ENCODE measurements at places on chromosomes 11 and 22.
A peak's percentile ranks its signal among the peaks of the same experiment; 100 is the strongest.

DNA sequence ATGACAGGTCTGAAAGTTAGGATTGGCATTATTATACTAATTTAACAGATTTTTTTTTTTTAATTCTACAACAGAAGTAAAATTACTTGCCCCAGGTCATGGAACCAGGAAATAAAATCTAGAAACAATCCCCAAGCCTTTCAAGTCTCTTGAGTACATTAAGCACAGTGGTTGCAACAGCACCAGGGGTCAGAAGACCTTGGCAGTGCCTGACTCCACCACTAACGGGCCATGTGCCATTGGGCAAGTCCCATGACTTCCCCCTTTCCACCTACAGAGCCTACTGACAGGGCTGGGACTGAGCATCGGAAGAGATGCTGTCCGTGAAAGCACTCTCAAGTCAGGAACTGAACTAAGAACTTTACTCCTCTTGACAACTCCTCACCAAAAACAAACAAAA, 98.6 kb upstream of the AKIP1 start:
- peak; percentile 37 for DNase-seq

- no peak for DNase-seq
Measured at GRCh38 chr22:49935561-49935960, 17.1 kb downstream of the CRELD2 start.

DNA sequence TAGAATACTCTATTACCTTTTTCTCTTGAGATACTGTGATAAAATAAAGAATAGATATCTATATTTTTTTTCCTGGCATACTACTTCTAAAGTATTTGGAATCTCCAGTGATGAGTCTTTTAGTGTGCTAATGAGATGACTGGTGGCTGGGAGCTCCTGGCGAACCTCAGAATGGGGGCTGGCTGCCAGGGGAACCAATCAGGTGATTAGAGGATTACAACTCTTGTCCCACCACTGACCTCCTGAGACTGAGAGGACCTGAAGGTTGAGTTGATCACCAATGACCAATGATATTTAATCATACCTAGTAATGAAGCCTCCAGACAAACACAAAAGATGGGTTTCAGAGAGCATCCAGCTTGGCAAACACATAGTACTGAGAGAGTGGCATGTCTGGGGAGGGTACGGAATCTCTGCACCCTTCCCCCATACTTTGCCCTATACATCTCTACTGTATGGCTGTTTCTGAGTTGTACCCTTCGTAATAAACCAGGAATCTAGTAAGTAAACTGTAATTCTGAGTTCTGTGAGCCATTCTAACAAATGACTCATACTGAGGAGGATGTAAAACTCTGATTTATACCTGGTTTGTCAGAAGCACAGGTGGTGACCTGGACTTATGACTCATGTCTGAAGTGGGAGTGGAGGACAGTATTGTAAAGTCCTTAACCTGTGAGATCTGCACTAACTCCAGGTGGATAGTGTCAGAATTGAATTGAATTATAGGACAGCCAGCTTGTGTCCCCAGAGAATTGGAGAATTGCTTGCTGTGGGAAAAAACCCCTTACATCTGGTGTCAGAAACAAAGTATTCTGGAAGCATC, 325.3 kb upstream of the LRRC4C start:
- no peak for DNase-seq

DNA sequence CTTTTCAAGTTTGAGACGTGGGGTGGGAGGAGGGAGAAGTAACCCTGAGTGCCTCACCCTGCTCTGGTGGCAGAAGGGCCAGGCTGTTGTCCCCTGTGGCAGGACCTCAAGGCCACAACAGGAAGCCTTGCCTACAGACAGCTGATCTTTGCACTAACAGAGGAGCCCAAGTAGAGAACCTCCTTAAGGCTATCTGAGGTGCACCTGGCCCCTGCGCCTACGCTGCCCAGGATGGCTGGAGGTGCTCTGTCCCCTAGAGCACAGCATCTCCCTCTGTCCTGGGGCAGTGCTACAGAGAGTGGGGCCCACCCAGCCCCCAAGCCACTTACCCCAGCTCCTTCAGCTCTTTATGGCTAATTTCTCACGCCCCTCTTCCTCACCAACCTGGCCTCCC, 27.0 kb downstream of the MYO7A start:
- DNase-seq: no peak

- DNase-seq: no peak
Measured at GRCh38 chr11:28114116-28114515, 5.9 kb downstream of the METTL15 start.

DNA sequence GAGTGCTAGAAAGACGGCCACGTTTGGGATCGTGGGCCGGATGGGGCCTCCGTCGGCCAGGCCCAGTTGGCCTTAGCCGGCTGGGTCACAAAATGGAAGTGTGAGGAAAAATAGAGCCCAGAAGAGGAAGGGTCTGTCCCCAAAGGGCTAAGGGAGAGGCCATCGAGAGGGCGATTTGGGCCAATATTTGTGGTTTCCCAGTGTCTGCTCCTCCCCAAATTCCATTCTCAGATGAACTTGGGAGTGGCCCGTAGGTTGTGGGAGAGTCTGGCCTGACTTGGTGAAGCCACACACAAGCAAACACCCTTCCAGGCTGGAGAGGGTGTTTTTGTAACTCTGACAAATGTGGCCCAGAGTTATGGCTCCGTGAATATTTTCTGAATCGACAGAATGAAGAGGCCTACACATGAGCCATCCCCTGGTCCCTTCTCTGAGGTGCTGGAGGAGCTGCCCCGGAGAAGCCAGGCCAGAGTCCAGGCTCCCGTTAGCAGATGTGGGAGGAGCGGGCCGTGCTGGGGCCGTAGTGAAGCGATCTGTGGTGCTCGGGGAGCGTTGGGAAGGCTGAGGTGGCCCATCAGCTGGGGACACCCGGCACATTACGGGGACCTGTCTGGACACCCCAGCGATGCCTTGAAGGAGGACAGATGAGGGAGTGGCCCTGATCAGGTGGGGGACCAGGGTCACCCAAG, 73.5 kb upstream of the PPARA start:
- DNase-seq: peak; percentile 85

DNA sequence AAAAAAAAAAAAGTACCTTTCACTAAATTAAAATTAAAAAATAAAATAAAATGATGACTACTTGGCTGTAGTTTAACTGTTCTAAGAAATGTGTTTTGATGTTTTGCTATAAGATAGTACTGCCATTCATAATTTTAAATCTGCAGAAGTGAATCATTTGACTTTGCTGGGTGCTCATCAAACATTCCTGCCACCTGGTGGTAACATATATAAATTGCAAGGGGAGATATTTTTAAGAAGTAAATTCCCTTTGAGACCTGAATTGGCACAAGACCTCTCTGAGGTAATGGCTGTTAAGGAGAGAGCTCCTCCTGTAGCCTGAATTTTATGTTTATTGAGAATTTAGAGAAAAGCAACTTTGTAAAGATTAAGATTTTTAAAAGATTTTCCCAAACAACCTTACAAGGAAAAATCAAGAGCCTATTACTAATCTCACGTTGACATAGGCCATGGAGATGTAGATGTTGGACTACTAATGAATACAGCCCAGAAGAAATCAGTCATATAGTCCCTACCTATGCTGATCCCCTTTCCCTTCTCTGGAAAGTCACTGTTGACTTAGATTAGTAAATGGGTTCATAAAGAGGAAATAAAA, 11.9 kb upstream of the NARS2 start:
- peak; percentile 30 for DNase-seq

DNA sequence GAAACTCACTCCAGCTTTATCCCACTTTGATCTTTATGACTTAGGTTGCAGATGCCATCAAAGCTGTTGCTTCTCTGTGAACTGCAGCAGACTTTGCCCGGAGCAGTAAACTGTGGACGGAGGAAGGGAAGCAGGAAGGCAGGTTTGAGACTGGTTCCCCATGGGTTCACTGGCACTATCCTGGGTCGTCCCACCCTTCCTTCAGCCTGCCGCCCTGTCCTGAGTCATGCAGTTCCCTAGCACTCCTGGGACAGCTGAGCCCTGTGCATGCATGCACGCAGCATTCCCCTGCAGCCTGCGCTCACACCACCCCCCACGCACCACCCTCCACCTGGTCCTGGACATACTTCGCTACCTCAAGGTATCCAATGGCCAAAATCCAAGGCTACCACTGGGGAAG, 23.5 kb upstream of the P2RY2 start:
- peak; percentile 53 for DNase-seq

- DNase-seq: peak; percentile 94
Measured at GRCh38 chr11:696955-697491, 1.4 kb downstream of the TMEM80 start.

DNA sequence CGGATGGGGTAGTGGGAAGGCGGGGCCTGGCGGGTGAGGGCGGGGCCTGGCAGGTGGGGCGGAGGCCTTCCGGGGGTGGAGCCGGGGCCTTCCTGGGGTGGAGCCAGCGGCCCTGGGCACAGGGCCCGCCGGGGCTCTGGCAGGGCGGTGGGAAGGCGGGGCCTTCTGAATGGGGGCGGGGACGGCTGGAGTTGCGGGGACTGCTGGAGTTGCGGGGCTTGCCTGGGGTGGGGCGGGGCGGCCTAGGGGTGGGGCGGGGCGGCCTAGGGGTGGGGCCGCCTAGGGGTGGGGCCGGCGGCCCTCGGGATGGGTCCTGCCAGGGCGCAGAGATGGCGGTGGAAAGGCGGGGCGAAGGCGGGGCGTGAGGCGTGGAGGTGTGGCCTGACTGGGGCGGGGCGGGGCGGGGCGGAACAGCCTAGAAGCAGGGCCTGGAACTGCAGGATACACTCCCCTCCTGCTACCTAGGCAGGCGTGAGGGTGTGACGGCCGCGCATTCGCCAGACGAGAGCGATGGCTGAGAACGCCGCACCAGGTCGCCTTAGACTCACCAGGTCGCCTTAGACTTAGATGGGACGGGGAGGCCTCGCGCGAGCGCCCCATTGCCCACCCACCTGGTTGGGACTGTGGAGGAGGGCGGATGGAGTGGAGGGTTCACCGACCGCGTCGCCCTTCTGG, 19.3 kb downstream of the RRP7A start:
- DNase-seq: peak; percentile 84

DNA sequence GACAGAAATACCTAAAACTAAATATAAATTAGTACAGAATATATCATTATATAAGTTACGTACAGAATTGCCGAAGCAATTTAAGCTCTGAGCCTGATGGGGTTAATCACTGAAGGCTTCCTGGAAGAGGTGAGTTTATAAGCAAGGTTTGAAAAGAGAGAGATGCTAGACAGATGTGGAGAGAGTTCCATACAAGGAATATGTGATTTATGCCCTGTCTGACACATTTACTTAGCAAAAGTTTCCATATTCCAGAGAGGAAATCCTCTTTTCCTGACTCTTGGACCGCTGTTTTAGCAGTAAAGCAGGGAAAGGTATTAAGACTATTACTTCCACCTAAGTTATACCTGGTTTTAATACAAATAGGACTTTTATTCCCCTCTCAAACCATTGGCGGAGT, 65.1 kb downstream of the DBX1 start:
- DNase-seq: no peak

DNA sequence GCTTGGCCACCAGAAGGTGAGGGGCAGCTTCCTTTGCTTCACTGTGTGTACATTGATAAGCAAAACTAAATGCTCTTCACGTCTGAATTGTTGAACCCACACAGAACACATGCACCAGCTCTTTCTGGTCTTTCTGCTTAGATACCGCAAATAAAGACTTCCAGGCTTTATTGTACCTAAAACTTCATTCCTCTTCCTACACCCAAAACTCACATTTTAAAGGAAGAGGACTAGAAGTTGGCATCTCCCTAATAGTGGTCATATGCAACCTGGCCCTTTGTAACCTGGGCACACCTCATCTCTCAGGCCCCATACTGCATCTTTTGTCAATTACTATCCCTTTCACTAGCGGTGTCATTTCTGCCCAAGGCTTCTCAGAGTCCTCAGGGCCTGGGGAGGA, 5.9 kb downstream of the SLC17A6 start:
- no peak for DNase-seq

DNA sequence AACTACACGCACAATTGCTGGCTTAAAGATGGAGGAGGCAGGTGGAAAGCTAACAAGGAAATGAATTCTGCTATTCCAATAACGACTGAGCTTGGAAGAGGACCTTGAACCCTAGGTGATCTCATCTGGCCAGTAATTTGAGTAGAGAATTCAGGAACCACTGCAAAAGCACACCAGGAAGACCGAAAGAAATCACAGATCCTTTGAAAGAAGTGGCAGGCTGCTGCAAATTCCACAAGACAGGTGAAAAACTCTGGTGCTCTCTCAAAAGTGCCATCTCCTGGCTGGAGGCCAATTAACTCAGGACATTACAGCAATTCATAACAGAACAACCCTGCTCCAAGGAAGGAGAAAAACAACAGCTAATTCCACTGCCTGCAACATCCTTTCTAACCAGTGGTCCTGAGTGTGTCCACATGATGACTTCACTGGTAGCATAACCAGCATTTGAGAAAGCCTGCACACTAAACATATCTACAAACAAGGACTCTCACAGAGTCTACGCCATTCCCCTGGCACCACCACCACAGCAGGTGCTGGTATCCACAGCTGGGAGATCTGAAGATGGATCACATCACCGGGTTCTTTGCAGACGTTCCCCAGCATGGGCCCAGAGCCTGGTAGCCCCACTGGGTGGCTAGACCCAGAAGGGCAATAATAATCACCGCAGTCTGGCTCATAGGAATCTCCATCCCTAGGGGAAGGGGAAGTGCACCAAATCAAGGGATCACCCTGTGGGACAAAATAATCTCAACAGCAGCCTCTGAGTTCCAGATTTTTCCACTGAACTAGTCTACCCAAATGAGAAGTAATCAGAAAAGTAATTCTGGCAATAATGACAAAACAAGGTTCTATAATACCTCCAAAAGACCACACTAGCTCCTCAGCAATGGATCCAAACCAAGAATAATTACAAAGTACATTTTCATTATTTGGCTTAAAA, 44.9 kb upstream of the CLTCL1 start:
- DNase-seq: no peak

DNA sequence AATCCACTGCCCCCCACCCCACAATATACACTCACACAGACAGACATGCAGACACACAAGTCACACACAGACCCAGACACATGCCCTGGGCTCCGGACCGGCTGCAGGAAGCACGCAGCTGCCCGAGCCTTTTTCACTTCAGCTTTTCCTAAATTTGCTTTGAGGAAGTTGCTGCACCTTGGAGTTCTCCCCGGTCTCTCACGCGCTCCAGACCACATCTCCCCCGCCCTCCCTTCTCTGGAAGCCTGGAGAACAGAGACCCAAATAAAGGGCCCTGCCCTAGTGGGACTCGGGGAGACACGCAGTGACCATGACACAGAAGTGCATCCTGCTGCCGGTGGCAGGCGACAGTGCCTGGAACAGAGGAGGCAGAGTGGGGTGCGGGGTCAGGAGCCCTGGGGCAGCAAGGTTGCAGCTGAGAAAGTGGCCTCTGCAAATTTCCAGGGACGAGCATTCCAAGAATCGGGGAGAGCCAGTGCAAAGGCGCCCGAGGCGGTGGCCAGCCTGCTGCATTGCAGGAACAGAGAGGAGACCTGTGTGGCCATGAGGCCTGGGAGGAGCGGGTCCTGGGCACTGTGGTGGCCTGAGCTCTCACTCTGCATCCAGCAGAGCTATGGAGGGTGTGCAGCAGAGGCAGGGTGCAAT, 19.1 kb downstream of the RPL3 start:
- peak; percentile 25 for DNase-seq

- DNase-seq: peak; percentile 73
Measured at GRCh38 chr11:81644239-81644840, 1089.3 kb downstream of the FAM181B start.

GRCh38 chr22:40819599-40820140, 524 bp upstream of the SLC25A17 start:
- peak; percentile 71 for DNase-seq

GRCh38 chr11:74773476-74773875, 24.8 kb downstream of the RNF169 start:
- peak; percentile 33 for DNase-seq
